ENCODE measurements at places on chromosomes 2 and 18.

- no peak for DNase-seq
Measured at GRCh38 chr2:51013933-51014526, 17.9 kb downstream of the NRXN1 start.

DNA sequence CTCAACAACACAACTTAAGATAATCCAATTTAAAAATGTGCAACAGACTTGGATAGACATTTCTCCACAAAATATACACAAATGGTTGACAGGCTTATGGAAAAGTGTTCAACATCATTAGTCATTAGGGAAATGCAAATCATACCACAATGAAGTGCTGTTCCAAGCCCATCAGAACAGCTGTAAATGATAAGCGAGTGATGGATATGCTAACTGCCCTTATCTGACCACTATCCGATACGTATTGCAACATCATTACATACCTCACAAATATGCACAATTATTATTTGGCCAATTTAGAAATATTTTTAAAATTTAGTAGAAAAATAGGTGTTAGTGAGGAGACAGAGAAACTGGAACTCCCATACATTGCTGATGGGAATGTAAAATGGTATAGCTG is 62.2 kb downstream of the PPP4R1 start:
- DNase-seq: no peak

GRCh38 chr2:182090486-182090885 is 104.8 kb downstream of the PPP1R1C start:
- DNase-seq: no peak

GRCh38 chr2:217008794-217009193 is 148.9 kb upstream of the TNP1 start:
- no peak for DNase-seq

DNA sequence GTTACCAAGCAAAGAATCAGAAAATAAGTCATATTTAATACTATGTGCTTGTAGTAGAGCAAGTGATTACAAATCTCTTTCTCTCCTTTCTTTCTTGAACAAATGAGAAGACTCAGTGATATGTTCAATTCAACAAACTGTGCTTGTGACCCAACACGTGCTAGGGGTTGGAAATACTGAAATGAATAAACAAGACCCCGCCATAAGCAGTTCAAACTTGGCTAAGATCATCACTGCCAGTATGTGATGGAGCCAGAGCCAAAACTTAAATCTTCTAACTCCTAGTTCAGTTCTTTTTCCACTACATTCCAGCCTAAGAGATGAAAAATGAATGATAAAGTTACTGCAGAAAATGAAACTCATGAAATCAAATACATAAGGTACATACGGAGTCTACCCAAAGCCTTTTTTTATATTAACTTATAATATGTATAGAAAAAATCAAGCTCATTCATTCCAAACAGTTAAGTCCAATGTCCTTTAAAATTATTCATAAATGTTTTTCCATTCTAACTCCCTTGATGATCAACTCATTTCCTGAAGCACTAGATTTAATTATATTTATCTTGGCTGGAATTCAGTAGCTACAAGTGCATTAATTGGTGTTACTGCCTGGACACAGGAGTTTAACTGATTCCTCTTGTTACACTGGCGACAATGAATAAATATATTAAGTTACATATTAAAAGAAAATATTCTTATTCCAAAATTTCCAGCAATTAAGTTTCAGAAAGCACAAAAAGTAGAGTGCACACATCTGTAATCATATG is 36.0 kb downstream of the GALNT3 start:
- DNase-seq: no peak

Data from stimulated activated CD4-positive, alpha-beta T cell treated with anti-CD3 and anti-CD28 coated beads, Interleukin-4, amount 100 ng/mL, for 1 hour (primary cell).